ENCODE measurements at places on chromosomes 6 and 20. TPM values are rescaled to one million over a fixed set of nuclear protein-coding genes. Genes with fewer than 3 reads are reported as not detected.

Gene GPR6
- not detected for total RNA-seq

Gene EPHA7
- not detected for total RNA-seq

Gene ESR1
- not detected for total RNA-seq

Gene AVP
- not detected for total RNA-seq

Gene CEP162
- 3.0 TPM for total RNA-seq

Gene EPPIN
- not detected for total RNA-seq

Gene OR2H2
- total RNA-seq: not detected

Gene LKAAEAR1
- not detected for total RNA-seq

Gene MAD2L1BP
- total RNA-seq: 16.3 TPM

Gene VNN1
- not detected for total RNA-seq

Gene CFAP206
- 0.14 TPM for total RNA-seq

Gene FLRT3
- 19.9 TPM for total RNA-seq

Gene MYB
- 1.6 TPM for total RNA-seq

Gene EBF4
- total RNA-seq: 0.21 TPM

Gene HLA-DRA
- not detected for total RNA-seq

Gene WFDC5
- 1.2 TPM for total RNA-seq

Gene ELOVL4
- total RNA-seq: 8.8 TPM

Gene IL17F
- total RNA-seq: not detected

Measured in airway epithelial cell (primary cell).